ENCODE measurements at places on chromosomes 7 and 10.
A peak's percentile ranks its signal among the peaks of the same experiment; 100 is the strongest.

DNA sequence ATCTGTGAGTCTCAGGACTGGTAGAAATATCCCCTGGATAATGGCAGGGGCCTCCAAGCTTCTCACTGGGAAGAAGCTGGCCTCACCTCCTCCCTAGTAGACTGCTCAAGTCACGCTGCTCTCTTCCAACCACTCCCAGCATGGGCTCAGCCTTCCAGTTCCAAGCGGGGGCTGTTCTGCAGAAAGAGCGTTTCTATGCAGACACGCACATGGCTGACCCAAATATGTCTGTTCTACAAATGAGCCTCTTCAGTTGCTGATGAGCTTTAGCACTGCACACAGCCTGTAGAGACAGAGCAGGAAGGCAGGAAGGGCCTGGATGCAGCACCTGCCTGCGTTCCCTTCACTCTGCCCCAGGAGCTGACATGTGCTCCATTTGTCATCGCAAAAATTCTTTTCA lies 523.9 kb upstream of the MGMT start:
- no peak for DNase-seq

- no peak for DNase-seq
These were observed 722.9 kb downstream of the GRM8 start for GRCh38 chr7:126529833-126530232.

GRCh38 chr7:72406820-72407403 lies 5.2 kb downstream of the CALN1 start:
- no peak for DNase-seq

DNA sequence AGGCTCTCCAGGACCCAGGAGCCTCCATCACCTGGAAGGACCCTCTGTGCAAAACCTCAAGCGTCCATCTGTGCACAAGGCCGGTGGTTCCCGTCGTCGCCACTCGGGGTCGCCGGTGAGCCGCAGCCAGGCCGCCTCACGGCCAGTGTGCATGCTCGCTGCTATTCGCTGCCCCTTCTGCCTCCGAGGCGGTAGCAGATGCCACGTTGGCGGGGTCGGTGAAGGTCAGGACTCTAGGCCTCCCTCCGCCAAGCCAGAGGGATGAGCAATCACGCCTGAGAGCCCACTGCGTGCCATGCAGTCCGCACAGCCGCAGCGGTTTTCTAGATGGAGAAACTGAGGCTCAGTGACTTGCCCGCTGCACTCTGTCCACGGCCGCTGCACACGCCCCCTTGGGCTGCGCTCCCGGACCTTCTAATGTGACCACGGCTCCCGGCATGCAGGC lies 5.7 kb downstream of the UPK3B start:
- peak; percentile 35 for DNase-seq

DNA sequence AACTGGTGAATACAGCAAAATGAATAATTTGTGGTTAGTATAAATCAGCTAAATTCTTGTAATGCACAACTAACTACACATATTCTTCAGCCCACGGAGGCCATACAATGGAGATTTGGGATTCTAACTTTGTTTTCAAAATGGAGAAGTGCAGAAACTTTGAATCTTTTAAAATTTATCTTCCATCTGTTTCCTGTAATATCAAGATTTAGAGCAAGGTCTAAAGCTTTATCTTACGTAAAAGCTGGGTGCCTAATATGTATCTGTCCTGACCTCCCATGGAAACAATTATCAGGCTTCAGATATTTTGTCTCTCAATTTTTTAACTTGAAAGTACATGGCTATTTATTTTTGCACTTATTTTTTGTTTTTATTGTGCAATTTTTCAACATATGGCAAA lies 5.0 kb upstream of the AHR start:
- no peak for DNase-seq

GRCh38 chr7:73920406-73921134 lies 59.6 kb downstream of the TMEM270 start:
- no peak for DNase-seq

- DNase-seq = no peak
These were observed 13.8 kb upstream of the CYP3A5 start for GRCh38 chr7:99693427-99694200.

GRCh38 chr10:26216585-26217395 lies at the start of gene GAD2:
TSS of gene GAD2 (plus strand) at chr10:26216774. CDS start at chr10:26216810, 36 bp downstream.
- DNase-seq = no peak

DNA sequence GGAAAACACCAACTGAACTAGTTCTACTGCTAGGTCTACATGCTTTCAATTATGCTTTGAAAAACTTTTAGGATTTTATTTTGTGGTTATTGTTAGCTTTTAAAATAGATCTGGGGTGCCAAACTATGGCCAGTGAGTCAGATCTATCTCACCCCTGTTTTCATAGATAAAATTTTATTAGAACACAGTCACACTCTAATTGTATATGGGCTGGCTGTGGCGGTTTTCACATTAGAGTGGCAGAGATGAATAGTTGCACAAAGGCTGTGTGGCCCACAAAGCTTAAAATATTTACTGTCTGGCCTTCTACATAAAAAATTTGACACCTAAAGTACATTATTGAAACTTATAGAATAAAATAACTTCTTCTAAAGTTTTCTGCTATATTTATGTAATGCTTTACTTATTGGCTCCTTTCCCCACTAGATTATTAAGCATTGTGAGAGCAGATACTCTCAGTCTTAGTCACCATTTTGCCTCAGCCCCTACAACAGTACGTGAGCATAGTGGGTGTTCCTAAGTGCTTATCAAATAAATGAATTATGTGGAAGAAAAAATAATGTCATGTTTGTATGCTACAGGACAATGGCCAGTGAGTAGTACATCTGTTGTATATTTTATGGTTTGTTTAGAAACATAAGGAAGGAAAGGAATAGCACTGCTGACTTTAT lies 5.4 kb upstream of the SUV39H2 start:
- DNase-seq = peak; percentile 70

DNA sequence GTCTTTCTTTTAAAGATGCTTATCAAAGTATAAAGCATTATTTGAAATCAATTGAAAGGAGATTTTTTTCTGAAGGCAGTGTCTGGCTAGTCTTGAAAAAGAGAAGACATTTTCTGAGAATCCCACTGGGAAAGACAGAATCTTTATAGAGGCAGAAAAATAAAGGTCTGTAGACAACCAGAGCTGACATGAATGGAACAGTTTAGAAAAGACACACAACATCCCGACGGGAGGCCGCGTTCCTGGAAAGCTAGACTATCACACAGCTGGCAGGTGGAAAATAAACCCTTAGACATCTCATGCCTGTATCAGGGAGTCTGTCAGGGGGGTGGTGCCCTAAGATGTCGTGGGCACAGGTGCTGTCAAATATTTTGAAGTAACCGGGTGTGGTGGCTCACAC lies 48.0 kb upstream of the KLF6 start:
- no peak for DNase-seq

- no peak for DNase-seq
These were observed 110.4 kb downstream of the TRIL start for GRCh38 chr7:28847681-28848080.

- DNase-seq = peak; percentile 27
These were observed 244.3 kb upstream of the KCND2 start for GRCh38 chr7:120028636-120029035.

DNA sequence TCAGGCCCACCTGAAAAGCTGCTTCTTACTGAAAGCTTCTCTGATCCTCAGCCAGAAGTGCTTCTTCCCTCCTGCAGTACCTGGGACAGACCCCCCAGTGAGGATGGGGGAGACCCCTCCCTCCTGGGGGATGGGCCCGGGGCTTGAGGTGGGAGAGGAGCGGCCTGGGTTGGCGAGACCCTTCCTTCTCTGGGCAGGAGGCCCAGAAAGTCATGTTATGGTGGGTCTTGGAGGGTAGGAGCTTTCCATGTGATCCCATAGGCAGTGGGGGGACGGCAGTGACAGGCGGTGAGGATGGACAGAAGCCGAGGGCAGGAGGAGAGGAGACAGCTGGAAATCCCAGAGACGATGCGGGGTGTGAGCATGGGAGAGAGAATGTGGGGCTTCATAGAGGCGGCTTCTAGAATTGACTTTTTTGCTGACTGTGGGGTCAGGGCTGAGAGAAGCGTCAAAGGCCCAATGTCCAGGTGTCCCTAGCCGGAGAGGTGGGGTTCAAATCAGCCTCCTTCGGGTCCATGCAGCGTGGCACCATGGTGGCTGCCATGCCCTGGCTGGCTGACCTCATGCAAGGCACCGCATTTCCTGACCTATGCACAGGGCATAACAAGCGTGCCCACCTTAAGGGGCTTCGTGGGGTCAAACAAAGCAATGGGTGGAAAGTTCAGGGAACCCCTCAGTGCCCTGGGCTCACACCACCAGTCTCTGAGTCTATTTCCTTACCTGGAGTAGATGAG lies 154.0 kb downstream of the UBE2H start:
- DNase-seq = no peak

- no peak for DNase-seq
These were observed 9.5 kb downstream of the PPA1 start for GRCh38 chr10:70223728-70224127.

GRCh38 chr10:49690698-49691356 lies 11.4 kb downstream of the C10orf53 start:
- DNase-seq = no peak

DNA sequence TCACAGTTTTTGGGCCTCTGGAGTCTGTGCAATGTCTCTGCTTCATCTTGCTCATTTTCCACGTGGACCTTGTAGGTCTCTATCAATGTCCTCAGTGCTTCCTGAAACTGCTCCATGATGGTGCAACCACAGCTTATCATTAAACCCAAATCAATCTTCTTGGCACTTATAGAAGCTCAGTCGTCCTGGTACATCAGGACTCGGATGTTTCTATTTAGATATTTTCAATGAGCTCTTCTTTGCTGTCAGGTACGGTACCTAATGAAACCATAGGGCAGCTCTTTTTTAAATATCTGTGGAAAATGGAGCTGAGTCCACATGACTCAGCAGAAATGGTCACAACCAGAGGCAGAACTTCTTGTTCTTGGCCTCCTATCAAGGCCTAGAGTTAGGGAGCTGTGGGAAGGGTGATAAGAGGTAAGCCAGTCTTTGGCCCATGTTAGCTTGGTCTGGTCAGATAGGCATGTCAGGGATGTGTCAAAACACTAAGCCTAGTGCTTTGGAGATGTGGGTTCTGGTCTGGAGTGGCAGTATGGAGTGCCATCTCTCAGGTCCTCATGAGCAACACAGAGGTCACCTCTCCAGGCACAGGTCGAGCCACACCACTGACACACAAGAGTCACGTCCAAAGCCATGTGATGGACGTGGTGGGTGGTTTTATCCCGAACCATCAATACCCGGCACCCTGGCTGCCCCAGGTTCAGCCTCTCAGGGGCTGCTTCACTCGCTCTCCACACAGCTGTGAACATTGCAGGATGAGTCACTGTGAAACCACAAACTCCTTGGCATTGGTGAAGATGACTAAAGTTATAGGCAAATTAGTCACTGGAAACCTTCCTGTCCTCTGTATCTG lies 87.0 kb downstream of the TBXAS1 start:
- DNase-seq = peak; percentile 96

- DNase-seq = no peak
These were observed 6.9 kb downstream of the WNT8B start for GRCh38 chr10:100469756-100470155.

GRCh38 chr7:13198727-13199126 lies 511.3 kb downstream of the ARL4A start:
- DNase-seq = no peak

- DNase-seq = no peak
These were observed 100.9 kb downstream of the RNLS start for GRCh38 chr10:88482220-88482619.

- no peak for DNase-seq
These were observed 677.5 kb downstream of the XPNPEP1 start for GRCh38 chr10:109245821-109246220.

DNA sequence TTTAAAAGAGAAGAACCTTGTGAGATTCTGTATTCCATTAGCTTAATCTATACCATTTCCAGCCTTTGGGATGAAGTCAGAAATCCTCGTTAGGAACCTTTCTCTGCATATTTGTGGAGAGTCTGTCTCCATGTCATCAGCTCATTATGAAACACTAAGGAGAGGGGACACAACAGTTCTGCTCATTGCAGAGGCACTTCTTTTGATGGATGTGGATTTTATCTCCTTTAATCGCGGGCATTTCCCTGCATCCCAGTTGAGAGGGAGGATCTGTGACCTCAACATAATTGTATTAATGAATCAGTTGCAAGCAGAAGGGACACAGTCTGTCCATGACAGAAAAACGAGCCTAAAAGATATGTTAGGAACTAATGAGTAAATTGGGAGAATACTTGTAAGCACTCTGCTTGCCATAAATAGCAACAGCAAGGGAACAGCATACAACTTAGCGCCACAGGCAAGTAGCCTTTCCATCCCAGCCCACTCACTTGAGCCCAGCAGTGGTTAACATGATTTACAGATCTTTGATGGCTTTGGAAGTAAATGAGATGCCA lies 37.9 kb downstream of the SORCS1 start:
- no peak for DNase-seq

DNA sequence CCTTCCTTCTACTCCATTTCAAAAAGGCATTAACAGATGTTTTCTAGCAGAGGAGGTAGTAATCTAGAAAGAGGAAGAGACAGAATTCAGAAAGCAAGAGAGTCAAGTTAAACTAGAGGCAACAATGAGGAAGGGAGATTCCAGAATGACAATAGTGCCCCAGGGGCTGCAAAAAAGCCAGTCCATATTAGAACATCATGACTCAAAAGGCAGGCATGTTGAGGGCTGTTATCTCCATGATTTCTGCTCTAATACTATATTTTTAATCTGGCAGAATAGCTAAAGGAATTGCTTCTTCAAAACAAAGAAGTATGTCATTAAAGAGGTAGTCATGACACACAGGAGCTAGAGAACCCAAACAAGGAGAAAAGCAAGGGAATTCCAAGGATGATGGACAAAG lies 599.6 kb downstream of the INHBA start:
- no peak for DNase-seq

DNA sequence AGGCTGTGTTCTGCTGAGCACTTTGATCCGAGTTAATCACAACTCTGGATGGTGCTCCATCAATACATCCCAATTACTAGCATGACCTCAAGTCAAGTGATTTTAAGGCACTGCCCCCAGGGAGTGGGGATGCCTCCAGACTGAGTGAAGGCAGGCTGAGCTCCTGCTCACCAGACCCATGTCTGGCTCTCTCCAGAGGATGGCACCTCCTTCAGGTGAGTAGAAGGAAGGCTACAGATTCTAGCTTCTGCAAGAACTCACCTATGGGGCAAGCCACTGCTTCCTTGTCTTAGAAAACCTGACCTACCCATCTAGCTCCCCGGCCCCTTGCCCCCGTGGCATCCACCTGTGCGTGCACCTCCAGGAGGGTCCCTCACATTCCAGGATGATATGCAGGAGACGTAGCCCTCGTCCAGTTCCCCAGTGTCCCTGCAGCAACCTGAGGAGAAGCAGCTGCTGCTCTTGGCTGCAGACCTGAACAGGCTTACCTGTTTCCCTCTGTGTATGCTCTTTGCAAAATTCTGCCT lies 390.3 kb downstream of the GRID1 start:
- no peak for DNase-seq

GRCh38 chr7:20219446-20220292 lies 2.5 kb upstream of the MACC1 start:
- peak; percentile 67 for DNase-seq

DNA sequence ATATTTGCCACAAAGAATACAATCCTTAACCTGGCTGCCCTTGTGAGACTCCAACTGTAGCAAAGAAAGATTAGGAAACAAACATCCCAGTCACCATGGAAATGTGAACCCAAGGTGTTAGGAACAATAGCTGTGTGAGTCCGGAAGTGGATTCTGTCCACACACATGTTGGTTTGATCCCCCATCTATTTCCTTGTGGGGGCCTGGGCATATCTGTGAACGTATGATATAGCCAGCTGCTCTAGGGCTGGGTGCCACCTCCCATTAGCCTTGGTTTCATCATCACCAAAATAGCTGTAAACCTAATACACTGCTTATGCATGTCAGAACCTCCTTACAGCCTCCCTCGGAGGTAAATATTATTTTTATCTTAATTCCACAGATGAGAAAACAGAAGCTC lies 26.4 kb downstream of the GRK5 start:
- DNase-seq = peak; percentile 24

Measured in AG10803 (cell line).